Activated T-helper 1 cell treated with Interleukin-2 at 50 U/mL for 16 hours (primary cell): ENCODE measurements at places on chromosomes 4 and X.

- DNase-seq: no peak
Observed at GRCh38 chr4:159239629-159240028, 136.8 kb downstream of the RAPGEF2 start.

- no peak for DNase-seq
Observed at GRCh38 chr4:116668190-116668589, 417.2 kb downstream of the TRAM1L1 start.

- no peak for DNase-seq
Observed at GRCh38 chr4:5823542-5824211, 69.2 kb downstream of the CRMP1 start.

DNA sequence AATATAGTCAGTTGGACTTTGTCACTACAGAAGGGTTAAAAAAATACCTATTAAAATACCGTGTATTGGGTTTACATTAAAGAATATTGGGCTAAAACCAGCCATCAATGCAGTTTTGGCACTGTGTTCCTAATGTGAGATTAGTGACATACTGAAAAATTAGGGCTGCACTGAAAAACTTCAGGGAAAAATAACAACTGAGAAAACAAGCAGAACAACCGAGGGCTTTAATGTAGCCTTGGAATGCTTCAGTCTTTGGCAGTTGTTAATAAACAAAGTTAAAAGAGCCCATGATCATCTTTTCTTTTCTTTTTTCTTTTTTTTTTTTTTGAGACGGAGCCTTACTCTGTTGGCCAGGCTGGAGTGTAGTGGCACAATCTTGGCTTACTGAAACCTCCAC, 12.4 kb downstream of the STAG2 start:
- DNase-seq: no peak

DNA sequence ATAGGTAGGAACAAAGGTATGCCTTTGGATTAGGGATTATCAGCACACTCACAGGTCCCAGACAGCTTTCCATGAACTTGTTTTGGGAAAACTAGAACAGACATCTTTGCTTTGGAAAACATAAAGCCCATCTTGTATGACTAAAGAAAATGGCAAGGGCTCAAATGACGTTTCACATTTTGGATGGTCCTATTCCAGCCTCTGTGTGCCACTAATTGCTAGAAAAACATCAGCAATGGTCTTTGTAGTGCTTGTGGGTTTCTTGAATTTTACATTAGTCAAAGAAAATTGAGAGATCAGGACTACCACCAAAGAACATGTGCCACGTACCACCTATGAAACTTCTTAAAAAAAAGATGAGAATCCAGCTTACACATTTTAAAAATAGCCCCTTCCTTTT, 111.4 kb downstream of the HDAC8 start:
- no peak for DNase-seq

DNA sequence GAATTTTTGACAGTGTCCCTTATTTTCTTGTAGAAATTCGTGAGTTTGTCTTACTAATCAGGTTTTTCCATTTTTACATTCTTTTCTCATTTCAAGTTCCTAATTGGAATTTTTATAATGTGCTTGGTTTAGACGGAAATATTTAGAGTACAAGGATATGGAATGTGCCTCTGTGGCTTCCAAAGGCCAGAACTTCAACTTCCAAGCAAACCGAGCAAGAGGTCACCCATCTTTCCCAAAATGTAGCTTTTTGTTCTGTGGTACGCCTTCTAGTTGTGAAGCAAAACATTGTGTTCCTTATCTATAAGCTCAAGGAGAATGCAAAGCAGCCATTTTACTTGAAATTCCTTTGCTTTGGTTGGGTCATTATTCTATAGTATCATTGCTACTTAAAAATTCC, 212.8 kb upstream of the PACRGL start:
- no peak for DNase-seq

DNA sequence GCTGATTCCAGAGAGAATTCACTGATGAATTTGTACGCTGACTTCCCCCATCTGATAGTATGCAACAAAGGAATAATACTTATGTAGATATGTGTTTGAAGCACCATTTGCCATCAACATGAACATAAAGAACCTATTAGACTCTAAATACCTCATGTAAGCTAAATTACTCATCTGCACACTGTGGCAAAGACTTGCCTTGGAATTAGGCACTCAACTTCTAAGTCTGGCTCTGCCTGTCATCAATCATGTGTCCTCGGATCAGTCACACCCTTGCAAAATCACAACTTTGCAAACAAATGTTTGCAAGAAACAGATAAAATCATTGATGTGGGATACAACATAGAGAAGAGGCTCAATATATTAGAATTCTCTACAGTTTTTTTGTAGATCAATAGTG, 169.9 kb upstream of the LDB2 start:
- DNase-seq: no peak

DNA sequence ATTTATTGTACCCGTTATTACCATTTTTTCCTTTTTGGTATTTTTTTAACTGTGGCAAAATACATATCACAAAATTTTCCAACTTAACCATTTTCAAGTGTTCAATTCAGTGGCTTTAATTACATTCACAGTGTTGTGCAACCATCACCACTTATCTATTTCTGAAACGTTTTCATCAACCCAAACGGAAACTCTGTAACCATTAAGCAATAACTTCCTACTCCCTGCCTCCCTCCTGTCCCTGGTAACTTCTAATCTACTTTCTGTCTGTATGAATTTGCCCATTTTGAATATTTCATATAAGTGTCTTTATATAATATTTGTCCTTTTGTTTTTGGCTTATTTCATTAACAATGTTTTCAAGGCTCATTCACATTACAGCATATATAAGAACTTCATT, 57.4 kb upstream of the MSN start:
- DNase-seq: no peak

DNA sequence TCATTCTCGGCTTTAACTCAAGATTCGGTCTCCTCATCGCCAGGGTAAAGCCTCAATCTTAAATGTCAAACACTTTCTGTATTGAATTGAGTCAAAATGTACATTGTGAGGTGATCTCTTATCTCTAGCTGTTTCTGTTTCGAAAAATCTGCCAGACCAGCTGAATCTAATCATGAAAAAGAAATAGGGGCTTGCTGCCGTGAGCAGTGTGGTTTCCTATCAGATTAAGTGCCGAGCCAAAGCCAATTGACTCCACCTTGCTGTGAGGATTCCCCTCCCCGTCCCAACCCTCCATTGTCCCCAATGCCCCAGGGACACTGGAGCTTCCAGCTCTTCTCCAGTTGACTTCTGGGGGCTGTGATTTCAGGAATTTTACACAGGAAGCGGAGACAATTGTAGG, 12.5 kb upstream of the CRLF2 start:
- DNase-seq: no peak
